Activated CD8-positive, alpha-beta memory T cell treated with anti-CD3 and anti-CD28 coated beads for 4 hours (primary cell): ENCODE measurements at places on chromosomes 1 and 21.

DNA sequence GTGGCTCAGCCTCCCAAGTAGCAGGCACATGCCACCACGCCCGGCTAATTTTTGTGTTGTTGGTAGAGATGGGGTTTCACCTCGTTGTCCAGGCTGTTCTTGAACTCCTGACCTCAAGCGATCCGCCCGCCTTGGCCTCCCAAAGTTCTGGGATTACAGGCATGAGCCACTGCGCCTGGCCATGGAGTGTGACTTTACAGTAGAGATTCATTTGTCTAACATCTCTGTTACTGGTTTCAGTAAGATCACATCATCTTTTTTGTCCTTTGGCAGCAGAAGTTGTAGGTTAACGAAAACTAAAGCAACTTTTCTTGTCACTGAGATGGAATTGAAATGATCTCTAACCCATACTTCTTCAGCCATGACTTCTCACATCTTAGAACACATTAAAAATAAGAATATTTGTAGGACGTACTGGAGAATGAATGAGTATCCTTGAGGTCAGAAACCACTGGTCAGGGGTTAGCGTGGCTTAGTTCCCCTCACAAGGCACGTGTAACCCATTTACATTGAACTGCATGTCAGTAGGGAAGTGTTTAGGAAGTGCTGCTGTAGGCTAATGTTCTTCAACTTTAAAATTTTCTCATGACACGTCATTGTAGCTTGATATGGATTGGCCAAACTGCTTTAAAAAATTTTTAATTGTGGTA is 75.9 kb downstream of the CAMTA1 start:
- DNase-seq: no peak

- no peak for DNase-seq
These were observed 16.8 kb downstream of the LGR6 start for GRCh38 chr1:202210385-202210784.

DNA sequence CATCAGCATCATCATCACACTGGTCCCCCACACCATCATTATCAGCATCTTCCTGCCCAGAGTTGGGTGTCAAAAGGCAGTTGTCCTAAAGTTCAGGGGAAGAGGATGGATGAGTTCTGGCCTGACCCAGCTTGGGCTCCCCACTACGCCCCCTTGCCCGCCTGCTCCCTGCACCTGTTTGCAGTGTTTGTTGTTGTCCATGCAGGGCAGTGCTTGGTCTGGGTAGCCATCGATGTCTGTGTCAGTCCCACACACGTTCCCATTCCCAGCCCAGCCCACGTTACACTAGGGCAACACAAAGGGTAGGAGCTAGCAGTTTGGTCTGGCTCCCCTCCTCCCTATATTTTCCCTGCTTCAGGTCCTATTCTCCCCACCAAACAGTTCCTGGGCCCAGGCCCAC is 6.8 kb downstream of the THBS3 start:
- no peak for DNase-seq

- DNase-seq: no peak
These were observed 113.9 kb downstream of the MATN1 start for GRCh38 chr1:30609336-30609998.

- DNase-seq: no peak
These were observed 341 bp upstream of the TMEM61 start for GRCh38 chr1:54980046-54980527.

DNA sequence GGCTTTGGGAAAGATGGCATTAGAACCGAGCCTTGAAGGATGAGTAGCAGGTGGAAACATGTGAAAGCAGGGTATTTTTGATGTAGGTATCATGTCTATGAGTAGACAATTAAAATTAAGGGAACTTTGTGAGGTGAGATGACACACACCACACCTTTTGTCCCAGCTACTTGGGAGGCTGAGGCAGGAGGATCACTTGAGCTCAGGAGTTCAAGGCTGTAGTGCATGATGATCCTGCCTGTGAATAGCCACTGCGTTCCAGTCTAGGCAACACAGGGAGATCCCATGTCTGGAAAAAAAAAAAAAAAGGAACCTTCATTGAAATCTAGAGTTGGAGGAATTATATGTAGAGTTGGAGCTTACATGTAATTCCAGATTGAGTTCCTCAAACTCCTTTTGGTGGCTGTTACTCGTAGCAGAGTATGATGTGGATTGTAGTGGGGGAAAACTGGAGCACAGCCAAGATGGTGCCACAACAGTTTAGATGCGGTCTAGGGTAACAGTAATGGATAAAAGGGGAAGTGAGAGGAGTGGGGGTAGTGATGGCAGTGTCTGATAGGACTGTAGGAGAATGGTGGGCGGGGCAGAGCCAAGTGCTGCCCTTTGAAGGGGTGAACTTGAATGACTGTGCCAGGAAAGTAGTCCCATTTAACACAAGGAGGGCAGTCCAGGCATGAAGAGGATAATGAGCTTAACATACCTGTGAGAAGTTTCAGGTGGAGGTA is 17.4 kb downstream of the AK4 start:
- DNase-seq: no peak

DNA sequence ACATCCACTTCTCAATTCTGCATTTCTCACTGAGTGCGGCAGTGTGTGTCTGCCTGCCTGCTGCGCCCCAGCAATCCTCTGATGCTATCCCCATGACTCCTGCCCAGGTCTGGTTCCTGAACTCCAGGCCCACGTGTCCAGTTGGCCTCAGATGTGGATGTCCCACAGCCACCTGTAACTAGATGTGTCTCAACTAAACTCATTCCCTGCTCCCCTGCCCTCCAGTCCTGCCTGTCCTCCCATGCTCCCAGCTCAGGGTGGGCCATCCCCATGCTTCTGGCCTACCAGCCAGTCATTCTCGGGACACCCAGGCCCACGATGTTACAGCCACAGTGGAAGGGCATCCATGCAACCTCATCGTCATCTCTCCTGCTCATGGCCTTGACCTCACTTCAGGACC is 76.8 kb downstream of the STUM start:
- no peak for DNase-seq
